ENCODE measurements at places on chromosomes 4 and X.

GRCh38 chrX:25191403-25191802 lies 175.6 kb upstream of the ARX start:
- no peak for DNase-seq

- DNase-seq = no peak
Observed at GRCh38 chr4:119049342-119049741, 86.3 kb upstream of the MYOZ2 start.

DNA sequence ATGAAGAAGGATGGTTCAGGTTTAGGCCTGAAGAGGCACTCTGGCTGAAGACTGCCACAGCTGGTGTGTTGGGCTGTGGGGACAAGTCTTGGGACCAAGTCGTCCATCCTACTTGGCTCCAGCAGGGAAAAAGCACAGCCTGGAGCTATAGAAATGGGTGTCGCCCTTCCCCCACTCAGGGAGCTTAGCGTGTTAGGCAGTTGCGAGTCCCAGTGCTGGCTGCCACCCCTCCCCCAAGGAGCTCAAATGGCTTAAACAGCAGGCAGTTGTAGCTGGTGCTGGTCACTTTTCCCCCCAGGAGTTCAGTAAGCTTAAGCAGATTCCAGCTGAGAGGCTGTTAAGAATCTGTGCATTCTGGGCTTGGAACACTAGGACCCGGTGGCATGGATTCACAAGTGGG lies 319.5 kb upstream of the POF1B start:
- DNase-seq = no peak

- no peak for DNase-seq
Observed at GRCh38 chr4:7237873-7238272, 45.5 kb downstream of the SORCS2 start.

GRCh38 chrX:115561605-115562479 lies 868 bp downstream of the PLS3 start:
- DNase-seq = no peak

GRCh38 chrX:147850875-147851274 lies 60.8 kb upstream of the FMR1 start:
- no peak for DNase-seq

- DNase-seq = no peak
Observed at GRCh38 chr4:85939595-85939994, 420.3 kb downstream of the MAPK10 start.

- DNase-seq = no peak
Observed at GRCh38 chr4:11881947-11882346, 453.3 kb upstream of the HS3ST1 start.

DNA sequence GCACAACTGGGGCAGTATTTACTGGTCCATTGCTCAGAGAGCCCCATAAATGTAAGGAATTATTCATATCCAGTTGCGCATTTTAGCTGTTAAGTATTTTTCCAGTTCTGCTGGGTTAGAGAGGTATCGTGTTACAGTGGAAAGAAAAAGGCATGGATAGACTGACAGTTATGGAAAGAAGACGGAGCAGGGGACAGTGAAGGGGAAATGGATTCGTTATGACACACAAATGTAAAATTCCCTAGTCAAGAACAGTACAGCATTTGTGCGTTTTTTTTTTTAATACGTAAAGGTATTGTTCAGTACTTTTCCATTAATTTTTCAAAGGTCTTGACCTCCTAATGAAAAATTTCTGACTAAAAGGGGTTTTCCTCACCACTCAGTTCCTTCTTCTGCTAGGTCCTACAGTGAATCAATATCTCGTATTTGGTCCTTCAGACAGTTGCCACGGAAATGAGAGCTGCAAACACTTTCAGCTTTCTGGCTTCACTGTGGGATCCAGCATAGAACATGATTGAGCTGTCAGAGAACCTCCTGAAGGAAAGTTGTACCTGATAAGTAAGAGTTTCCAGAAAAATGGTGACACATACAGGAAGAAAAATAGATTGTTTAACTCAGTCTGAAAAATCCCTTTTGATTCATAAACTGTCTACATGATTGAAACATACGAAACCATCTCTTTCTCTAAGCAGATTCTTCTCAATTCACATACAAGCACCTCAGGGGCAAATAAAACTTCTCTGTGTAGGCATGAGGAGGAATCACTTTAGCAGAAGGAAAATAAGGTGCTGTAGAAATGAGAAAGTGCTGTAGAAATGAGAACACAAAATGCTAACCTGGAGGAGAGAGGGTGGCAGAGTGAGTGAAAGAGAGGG lies 21.8 kb upstream of the BBS12 start:
- DNase-seq = peak; percentile 61

DNA sequence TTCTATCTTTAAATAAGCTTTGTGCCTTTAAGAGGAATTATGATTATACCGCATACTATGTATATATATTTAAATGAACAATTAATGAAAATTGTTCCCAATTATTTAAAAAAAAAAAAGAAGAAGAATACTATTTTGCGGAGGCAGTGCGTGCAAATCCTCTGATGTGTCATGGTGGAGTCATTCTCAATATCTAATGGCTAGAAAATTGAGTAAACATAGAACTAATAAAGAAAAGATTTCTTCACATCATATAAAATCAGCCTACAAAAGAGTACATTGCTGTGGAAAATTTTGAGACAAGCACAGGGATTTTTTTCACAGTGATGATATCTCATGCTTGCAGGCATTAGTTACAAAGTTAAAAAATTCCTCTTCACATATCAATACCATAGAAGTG lies 2.6 kb upstream of the EREG start:
- DNase-seq = no peak

GRCh38 chr4:101393256-101393655 lies 45.9 kb upstream of the PPP3CA start:
- DNase-seq = no peak

All from stimulated activated CD4-positive, alpha-beta T cell treated with anti-CD3 and anti-CD28 coated beads, Interleukin-12 subunit alpha, Interleukin-12 subunit beta, amount 100 ng/mL, for 48 hours (primary cell).